ENCODE measurements at places on chromosomes 2 and 18.

DNA sequence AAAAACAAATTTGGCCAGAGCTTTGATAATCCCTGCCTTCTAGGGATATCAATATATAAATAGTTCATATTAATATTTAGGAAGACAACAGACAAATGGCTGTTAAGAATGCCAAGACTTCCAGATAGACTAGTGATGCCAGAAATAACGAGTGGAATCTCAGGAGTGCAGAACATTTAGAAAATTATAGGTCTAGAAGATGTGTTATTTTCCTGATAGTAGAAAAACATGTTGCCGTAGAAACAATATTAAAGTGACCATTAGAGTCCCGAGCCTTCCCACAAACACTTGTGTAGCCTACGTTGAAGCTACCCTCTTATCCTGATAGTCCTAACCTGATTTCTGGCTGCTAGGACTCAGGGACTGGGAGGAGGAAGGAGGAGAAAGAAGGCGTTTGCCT is 54.3 kb upstream of the ITGA6 start:
- no peak for DNase-seq

- peak; percentile 96 for DNase-seq
Observed at GRCh38 chr18:57775937-57776336, 27.2 kb downstream of the ATP8B1 start.

DNA sequence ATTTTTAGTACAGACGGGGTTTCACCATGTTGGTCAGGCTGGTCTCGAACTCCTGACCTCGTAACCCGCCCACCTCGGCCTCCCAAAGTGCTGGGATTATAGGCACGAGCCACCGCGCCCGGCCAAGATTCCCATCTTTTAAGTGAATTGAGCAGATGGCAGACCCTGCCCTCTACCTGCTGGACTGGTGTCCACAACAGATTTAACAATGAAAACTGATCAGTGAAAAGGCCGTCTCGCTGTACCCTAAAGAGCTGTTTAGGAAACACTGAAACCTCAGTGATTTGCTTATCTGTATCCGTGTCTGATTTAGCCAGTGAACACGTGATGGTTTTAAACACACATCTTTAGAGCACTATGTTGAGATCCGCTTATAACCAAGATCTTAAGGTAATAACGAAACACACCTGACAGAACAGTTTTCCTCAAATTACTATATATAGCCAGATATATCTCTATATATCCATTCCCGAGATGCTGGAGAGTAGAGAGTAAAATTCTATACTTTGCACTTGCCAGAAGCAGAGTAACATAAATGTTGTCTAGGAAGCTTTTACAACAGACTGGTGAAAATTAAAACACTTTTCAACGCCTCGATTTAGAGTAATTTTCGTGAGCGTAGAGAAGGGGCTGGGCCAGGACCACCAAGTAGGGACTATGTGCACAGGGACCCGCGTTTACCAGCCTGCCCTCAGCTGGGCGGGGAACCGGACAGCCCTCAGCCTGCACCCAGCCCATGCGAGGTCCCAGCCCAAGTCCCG is 594 bp downstream of the FAM161A start:
- no peak for DNase-seq

GRCh38 chr2:201347138-201347537 is 10.0 kb downstream of the FLACC1 start:
- DNase-seq: no peak

DNA sequence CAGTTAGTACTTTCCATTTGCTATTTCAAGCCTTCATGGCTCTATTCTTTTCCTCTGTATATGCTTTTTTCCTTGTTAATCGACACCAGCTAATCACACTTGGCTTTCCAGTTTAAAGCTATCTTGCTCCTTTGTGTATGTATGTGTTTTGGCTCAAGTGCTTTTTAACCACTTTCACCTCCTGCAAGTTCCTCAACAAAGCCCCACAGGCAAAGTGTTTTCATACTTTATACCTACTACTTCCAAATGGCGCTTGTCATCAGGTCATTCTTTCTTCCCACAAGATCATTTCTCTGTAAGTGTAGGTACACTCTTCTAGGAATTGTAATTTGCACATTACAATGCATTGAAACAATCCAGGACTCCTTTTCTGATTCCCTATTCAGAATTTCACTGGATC is 64.0 kb upstream of the FIGN start:
- no peak for DNase-seq

- no peak for DNase-seq
Observed at GRCh38 chr2:70919672-70920366, 15.9 kb upstream of the ATP6V1B1 start.

DNA sequence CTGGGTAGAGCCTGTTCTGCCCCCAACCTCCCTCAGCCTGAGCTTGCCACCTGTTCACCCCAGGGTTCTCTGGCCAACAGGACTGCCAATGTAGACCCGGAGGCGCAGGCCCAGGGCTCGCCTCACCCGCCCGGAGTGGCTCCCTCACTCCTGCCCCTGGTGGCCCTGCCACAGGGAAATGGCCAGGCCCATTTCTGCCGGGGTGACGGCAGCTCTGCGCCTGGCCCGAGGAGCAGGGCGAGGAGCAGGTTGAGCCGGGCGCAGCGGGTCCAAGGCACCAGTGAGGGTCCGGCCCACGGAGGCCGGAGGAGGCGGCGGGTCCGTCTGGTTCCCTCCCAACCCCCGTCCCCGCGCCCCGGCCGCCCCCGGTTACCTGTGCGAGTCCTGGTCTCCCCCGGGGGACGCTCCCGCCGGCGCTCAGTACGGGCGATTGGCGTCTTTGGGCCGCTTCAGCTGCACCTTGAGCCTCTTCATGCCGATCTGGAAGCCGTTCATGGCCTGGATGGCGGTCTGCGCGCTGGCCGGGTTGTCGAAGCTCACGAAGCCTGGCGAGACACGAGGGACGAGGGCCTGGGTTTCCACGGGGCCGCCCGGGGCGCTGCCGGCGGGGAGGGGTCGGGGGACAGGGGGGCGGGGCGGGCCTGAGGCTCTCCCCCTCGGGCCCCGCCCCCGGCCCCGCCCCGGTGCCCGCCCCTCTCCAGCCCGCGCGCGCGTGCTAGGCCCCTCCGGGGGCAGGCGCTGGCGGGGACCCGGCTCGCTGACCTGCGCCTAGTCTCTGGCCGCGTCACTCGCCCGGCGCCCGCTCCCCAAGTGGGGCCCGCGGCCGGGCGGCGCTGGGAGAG is 312.0 kb downstream of the CELF4 start:
- DNase-seq: no peak

DNA sequence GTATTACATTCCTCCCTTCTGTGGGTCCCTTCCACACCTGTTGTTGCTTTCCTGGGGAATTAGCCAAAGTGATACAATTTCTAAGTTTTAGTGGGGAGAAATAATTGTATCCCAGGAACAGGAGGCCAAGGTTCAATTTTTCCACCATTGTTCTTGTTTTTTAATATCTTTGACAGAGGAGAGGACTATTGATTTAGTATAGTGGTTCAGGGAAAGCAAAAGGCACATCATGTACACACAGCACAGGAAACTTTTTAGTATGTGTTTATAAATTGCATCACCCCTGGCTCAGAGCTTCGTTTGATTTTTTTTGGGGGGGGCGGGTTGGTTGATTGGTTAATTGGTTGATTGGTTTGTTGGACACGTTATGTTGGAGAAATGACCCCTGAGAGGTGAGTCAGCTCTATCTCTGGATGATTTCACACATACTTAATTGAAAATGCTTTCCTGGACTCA is 431.6 kb downstream of the PID1 start:
- no peak for DNase-seq

DNA sequence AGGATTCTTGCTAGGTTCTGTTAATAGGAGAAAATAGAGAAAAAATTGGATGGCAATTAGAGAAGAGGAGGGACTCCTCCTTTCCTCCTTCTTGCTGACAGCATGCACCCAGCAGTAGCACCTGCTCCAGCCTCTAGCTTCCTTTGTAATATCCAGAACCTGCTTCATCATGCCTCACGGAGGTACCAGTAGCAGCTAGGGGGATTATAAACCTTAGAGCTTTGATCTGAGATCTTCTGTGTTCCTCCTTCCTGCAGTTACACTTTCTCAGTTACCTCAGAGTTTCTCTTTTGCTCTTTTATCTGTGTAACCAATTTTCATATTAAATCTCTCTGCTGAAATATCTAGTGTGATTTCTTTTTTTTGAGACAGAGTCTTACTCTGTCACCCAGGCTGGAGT is 16.6 kb downstream of the DPP4 start:
- DNase-seq: no peak

- DNase-seq: no peak
Observed at GRCh38 chr2:239896075-239896474, 129.1 kb downstream of the NDUFA10 start.

DNA sequence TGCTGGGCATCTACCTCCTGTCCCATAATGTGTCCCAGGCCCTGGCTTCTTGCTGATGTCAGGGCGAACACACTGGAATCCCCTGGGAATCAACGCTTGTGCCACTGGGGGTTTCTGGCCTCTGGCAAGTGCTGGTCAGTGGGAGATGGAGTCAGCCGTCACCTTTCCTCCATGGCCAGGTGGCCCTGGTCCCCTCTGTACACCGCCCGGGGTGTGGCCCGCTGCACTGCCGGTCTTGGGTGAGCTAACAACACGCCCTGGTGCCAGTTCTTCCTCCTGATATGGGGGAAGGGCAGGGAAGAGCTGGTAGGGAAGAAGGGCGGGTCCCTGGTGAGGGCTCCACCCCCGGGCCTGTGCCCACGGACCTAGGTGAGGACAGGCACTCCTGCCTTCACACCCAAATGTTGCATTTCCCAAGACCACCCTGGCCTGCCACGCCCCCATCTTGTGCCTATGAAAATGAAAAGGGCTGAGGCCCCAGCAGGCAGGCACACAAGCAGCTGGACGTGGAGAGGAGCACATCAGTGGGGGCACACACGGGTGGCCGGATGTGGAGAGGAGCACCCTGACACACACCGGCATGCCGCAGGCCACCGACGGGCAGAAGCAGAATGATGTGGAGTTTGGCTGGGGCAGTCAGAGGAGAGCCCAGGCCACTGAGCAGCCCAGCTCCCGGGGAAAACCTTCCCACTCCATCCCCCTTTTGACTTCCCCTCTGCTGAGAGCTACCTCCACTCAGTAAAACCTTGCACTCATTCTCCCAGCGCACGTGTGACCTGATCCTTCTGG is 140.5 kb downstream of the ASB1 start:
- no peak for DNase-seq

DNA sequence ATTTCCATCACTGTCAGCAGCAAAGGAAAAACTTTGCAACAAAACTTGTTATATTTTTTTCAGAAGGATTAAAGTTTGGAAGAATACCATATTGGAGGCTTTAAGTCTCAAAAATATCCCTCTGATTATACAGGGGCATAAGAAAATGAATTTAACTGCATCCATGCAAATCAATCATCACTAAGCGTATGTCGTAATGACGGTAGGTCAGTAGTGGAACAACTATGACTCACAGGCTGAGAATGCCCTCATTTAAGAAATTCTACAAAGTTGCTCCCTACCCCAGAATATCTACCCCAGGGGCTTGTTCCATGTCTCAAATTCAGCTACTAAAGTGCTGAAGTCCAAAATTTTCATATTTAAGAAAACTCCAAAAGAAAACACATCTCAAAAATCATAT is 12.5 kb upstream of the NAB1 start:
- DNase-seq: no peak

GRCh38 chr2:170707821-170708795 is 7.0 kb upstream of the SP5 start:
- DNase-seq: no peak

DNA sequence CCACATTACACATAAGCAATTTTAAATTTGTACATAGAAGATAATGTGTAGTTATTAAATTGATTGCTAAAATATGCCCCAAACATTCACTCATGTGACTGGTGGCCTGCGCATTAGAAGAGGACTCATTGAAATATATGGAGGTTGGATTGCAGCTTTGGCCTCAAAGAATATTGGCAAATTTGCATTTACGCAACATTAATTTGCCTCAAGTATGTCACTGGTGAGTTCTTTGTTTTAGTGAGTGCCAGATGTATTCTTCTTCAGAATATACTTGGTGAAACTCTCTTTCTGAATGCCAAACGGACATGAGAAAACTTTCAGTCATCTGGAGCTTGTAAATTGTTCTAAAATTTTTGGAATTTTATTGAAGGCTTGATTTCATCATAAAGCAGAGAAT is 5.9 kb upstream of the EFEMP1 start:
- DNase-seq: no peak
